Stimulated activated CD4-positive, alpha-beta T cell treated with anti-CD3 and anti-CD28 coated beads, Interleukin-2, amount 100 ng/mL, for 24 hours (primary cell): ENCODE measurements at places on chromosomes 3 and 15.

GRCh38 chr3:16174976-16175901 lies 759 bp downstream of the GALNT15 start:
- DNase-seq: no peak

DNA sequence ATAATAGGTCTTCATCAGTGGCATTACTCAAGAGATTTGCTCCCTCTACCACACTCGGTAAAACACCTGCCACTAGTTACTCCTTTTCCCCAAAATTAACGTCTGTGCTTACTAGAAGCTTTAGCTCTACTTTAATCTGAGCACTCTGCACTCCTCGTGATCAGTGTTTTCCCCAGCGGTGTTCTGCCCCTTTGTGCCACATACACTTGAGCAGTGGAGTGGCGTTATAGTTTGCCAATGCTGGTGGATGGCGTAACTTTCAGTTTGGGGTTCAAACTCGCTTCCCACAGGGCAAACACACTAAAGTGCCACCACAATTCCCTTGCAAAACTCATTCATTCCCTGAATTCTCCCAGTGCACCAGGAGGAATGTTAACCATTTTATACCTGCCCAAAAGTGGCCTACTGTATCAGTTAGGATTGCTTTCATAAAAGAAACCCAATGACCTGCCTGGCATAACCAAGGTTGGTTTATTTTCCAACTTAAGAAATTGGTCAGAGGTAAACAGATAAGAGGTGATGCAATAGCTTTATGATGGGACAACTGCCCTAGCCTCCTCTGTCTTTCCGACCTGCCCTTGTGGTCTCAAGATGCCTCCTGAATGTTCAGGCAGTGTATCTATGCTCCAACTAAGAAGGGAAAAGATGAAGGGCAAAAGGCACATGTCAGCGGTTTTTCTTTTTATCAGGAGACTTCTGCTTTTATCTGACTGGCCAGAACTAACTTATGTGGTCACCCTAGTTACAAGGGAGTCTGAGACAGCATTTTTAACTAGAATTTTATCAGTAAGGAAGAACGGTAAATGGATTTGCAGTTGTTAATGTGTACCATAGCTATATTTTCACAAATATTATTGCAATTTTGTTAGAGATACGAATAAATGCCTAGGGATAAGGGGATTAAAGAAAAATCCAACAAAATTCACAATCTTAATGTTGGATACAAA lies 83.9 kb downstream of the FSIP1 start:
- DNase-seq: no peak

DNA sequence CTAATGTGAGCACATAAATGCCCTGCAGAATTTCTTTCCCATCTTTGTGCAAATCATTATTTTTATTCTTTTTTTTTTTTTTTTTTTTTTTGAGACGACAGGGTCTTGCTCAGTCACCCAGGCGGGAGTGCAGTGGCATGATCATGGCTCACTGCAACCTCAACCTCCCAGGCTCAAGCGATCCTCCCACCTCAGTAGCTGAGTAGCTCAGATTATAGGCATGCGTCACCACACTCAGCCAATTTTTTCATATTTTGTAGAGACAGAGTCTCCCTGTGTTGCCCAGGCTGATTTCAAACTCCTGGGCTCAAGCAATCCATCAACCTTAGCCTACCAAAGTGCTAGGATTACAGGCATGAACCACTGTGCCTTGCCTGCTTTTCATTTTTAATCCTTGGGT lies 22.9 kb downstream of the DAG1 start:
- DNase-seq: no peak

DNA sequence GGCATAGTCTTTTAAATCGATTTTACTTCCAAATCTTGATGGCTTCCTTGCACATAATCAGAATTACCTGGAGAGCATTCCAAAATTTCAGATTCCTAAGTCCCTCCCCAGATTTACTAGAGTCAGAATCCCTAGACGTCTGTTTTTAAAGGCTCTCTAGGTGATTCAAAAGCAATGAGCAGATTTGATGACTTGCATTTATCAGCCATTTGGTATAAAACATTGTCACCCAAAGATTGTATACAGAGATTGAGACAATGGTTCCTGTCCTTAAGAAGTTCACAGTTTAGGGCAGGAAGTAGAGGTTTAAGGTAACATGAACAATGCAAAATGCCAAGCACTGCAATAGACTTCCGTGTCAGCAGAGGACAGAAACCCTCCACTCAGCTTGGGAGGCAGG lies 2.6 kb upstream of the PYGO1 start:
- no peak for DNase-seq

GRCh38 chr3:65776494-65776893 lies 262.2 kb downstream of the MAGI1 start:
- no peak for DNase-seq

DNA sequence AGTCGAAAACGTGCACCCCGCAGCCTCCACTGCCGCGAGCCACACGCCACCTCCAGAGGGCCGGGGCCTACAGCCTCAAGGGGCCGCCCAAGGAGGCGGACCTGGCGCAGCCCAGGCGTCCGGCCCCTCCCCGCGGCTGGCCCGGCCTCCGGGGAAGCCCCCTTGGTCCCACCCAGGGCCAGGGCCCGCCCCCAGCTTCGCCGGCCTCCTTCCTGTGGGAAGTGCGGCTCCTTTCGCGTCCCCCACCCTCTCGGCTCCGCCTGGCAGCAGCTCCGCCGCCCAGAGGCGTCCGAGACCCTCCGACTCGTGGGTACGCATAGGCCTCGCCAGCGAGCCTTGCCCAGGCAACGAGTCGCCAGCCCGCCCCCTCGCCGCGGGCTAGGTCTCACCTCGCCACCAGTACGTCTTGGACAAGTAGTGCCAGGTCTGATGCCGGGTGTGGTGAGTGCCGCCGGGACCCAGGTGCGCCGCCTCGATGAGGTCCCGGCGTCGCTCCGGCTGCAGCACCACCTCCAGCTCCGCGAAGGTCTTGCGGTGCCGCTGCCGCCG lies 642 bp downstream of the ZBTB11 start:
- DNase-seq: peak; percentile 96

GRCh38 chr15:50304836-50305235 lies 39.3 kb upstream of the HDC start:
- no peak for DNase-seq

DNA sequence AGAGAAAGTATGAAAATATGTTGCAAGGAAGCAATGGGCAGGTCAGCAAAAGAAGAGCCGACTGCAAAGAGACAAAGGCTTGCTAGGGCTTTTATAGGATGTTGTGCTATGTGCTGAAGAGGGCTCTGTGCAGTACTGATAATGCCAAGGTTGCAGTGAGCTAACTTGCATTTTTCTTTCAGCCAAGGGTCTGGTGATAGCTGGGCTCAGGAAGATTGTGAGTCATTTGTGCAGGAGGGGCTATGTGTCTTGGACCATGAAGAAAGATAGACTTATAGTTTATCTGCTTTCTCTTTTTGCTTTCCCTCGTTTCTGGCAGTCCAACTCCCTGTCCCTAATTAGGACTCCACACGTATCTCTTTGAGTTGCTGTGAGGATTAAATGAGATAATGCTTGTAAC lies 64.5 kb upstream of the LRIG1 start:
- no peak for DNase-seq

GRCh38 chr15:101169495-101170071 lies 82.3 kb downstream of the CHSY1 start:
- DNase-seq: no peak

DNA sequence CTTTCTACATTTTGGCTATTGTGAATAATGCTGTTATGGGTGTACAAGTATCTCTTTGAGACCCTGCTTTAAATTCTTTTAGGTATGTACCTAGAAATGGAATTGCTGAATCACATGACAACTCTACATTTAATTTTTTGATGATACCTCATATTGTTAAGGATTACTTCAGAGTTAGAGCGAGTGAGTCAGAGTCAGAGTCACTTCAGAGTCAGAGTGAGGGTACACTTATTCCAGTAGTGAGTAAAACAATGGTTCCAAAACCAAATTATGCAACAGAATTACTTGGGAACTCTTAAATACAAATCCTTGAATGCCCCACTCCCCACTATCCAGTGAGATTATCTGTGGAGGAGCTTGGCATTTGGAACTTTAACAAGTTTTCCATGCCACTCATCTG lies 50.3 kb upstream of the SNRK start:
- no peak for DNase-seq

- no peak for DNase-seq
Measured at GRCh38 chr15:38414357-38414756, 39.6 kb upstream of the FAM98B start.

DNA sequence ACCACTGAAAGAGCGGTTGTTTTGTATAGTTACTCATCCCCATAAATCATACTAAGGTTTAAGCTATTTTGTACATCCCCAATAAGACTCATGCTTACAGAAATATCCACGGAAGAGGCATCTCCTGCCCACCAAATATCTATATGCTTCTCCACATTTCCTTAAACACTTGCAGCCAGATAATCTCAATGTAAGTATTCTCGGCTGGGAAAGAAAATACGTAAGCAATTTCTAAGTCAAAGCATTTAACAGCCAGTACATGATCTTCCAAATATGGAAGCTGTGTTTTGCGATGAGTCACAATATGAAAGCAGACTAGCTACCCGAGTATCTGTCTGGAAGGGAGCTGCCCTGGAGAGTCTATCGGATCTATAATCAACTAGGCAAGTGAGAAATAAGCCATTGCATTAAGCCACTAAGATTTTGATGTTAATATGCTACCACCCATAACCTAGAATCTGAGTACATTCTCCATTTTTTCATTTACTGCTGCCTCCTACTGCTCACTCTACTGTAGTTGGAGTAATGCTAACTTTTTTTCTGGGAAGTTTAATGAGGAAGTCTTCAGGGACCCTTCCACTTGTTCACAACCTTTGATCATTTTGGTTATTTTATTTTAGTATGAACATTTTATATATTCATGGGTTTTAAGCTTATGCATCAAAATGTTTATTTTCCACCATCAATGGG lies 26.9 kb upstream of the ZMAT3 start:
- no peak for DNase-seq

DNA sequence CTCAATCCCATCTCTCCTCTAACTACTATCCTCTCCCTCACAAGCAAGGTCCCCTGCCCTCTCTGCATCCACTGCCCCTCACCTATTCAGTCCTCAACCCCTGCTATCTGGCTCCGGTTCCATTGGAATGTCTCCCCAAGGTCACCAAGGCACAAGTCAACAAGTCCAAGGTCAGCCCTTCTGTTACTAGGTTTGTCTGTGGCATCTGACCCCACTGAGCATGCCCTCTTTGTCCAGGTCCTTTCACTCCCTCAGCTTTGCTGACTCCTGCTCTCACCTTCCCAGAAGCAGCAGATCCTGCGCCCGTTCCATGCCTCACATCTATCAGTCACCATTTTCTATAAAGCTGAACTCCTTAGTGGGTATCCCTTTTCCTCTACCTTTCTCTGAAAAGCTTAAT lies 8.3 kb upstream of the SEMA7A start:
- no peak for DNase-seq

- DNase-seq: no peak
Measured at GRCh38 chr3:16136055-16136454, 38.4 kb upstream of the GALNT15 start.

GRCh38 chr3:4732925-4733324 lies 239.8 kb downstream of the ITPR1 start:
- no peak for DNase-seq

DNA sequence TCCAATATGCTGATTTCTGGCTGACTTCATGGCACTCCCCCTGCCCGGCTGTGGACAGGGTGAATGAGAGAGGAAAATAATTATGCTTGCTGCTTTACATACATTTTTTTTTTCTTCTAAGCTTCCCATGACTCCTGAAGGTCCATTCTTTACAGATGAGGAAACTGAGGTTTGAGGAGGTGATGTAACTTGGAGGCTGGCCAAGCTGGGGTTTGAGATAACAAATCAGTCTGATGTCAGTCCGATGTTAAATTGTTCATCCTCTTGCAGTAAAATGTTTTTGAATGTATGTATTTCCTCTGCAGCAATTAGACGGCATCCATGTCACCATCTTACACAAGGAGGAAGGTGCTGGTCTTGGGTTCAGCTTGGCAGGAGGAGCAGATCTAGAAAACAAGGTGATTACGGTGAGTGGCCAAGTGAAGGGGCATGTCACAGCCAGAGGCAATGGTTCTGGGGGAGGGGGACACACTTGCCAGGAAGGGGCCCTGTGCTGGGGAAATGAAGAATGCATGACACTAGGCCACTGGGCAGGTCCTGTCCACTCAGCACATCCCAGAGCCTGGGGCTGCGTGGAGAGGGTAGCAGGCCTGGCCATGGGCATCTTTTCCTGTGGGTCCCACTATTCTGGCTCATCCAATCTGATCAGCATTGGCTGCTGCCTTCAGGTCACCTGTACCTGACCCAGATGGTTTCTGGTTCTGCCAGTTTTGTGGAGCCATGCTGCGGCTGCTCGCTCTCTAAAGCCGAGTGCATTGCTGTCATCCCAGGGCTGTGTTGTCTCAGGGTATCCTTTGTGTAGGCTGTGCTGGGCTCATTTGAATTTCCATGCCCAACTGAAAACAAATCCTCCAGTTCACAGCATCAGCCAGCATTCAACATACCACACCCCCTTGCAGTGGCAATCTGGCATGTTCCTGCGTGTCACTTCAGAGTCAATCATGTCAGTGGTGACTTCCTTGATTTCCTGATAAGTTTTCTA lies 20.4 kb downstream of the STARD5 start:
- DNase-seq: no peak

DNA sequence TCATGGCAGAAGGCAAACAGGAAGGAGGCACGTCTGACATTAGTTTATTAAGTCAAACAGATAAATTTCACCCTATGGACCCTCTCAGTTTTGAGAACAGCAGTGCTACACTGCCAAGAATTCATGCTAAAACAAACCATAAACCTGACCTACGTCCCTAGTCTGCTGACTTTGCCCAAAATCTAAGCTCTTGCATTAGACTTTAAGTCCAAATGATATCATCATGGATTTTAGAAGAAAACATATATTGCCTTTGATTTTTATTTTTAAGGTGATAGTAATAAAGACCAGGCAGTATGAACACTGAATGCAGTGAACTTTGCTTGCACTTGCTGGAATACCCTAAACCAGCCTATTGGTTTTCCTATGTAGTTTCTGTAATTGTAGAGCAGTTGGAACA lies 79.6 kb upstream of the GADL1 start:
- DNase-seq: no peak

- no peak for DNase-seq
Measured at GRCh38 chr3:46222435-46223161, 14.5 kb upstream of the CCR1 start.

- no peak for DNase-seq
Measured at GRCh38 chr3:196662711-196663571, 23.4 kb downstream of the NRROS start.

- no peak for DNase-seq
Measured at GRCh38 chr3:50238549-50239026, 2.6 kb downstream of the GNAI2 start.

DNA sequence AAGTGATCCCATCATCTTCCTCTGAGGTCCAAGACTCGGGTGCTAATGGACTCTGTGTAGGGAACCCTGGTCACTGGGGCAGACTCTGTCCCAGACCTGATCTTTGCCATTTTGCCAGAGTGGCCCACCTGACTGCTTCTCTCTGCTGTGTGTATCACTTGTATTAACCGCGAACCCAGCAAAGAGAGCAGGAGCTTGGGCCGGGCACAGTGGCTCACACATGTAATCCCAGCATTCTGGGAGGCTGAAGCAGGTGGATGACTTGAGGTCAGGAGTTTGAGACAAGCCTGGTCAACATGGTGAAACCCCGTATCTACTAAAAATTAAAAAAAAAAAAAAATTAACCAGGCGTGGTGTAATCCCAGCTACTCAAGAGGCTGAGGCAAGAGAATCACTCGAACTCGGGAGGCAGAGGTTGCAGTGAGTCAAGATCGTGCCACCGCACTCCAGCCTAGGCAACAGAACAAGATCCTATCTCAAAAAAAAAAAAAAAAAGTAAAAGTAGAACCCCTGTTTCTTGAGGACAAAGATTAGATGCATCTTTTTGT lies 32.9 kb upstream of the CYP11A1 start:
- no peak for DNase-seq

- DNase-seq: peak; percentile 53
Measured at GRCh38 chr3:13655061-13655913, 106.4 kb downstream of the FBLN2 start.
